Activated CD4-positive, alpha-beta memory T cell treated with anti-CD3 and anti-CD28 coated beads, Interleukin-2, amount 10 ng/mL, durations not matched to agents 7 days and 5 days (primary cell): ENCODE measurements at places on chromosomes 5 and 9. TPM values are rescaled to one million over a fixed set of nuclear protein-coding genes. Genes with fewer than 3 reads are reported as not detected.

DNA sequence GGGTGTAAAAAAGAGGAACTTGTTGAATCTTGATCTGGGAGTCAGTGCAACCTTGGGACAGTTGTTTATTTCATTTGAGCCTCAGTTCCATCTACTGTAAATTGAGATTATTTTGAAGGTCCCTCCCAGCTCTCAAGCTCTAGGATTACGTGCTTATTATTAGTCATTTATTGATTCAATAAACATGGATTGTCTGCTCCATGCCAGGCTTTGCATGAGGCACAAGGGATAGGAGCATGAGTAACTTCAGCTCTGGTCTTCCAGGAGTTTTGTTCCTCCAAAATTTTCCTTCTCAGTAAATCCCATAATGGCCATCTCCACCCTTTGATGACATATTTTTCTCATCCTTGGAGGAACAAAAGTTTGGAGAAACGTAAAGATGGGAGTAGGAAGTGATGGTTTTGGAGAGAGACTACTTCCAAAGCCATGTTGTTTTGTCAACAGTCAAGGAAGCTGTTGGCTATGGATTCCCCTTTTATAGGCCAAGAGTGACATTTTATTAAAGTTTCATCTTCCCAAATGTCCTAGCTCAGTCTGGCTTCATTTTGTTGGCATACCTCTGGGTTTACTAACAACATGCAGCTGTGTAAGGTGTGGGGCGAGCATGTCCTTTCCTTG lies 244.6 kb downstream of the DMRT2 start:
- no peak for DNase-seq
- H3K4me3 ChIP-seq: no peak overlapping the region
- no peaks in the 10 kb centered on the region for H3K27me3 ChIP-seq
- no peaks in the 10 kb centered on the region for H3K36me3 ChIP-seq

TTLL11 gene
- 1.5 TPM for total RNA-seq

DNA sequence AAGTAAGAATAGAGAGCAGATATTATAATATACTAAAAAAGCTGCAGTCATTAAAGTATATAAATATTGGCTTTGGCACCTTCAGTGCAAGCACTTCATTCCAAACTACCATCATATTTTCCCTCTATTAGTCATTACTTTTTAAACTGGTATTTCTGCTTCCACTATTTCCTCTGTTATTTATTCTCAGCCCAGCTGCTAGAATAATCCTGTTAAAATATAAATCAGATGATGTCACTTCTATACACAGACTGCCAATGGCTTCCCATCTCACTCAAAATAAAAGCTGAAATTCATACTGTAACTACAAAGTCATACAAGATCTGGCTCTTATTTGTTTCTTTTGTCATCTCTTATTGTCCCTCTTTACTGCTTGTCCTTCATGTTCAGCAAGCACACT lies 432.9 kb downstream of the TLE4 start:
- H3K4me3 ChIP-seq: no peak overlapping the region
- no peaks in the 10 kb centered on the region for H3K36me3 ChIP-seq
- H3K27ac ChIP-seq: no peak overlapping the region
- no peak for DNase-seq
- no peaks in the 10 kb centered on the region for H3K27me3 ChIP-seq

DNA sequence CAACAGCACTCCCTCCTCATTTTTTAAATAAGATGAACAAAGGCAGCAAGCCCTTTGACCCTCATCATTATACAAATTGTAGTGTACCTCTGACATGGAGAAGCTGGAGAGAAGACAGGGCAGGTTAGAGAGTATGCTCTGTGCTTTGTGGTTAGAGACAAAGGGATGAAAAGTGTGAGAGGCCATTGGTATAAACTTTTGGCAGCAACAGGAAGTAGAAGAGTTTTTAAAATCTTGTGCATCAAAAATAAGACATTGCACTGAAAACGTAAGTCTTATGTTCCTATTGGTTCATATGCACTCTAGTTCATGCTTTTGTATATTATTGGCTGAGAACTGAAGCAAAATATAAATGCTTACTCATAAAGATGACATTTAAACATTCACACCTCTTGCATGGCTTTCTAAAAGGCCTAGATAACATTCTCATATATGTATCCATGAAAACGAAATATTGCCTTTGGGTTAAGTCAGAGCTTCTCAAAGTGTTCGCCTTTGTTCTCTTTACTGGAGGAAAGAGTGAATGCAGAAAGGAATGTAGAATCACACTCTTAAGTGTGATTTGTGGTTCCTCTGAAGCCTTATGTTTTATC lies 158.0 kb downstream of the PALM2AKAP2 start:
- peaks cover 24% of the 10 kb centered on the region for H3K4me1 ChIP-seq
- peaks cover 7% of the 10 kb centered on the region for H3K36me3 ChIP-seq
- no peaks in the 10 kb centered on the region for H3K27me3 ChIP-seq
- H3K27ac ChIP-seq: no peak overlapping the region
- H3K4me3 ChIP-seq: no peak overlapping the region

IRX4 gene
- not detected for total RNA-seq

GRCh38 chr5:4662756-4663155 lies 477.4 kb upstream of the ADAMTS16 start:
- no peak for DNase-seq
- no peaks in the 10 kb centered on the region for H3K4me1 ChIP-seq
- no peak overlapping the region for H3K4me3 ChIP-seq

NFIL3 gene
- 98.9 TPM for total RNA-seq
